NCI-H187 (cell line): ENCODE measurements at places on chromosomes 7 and 10.

DNA sequence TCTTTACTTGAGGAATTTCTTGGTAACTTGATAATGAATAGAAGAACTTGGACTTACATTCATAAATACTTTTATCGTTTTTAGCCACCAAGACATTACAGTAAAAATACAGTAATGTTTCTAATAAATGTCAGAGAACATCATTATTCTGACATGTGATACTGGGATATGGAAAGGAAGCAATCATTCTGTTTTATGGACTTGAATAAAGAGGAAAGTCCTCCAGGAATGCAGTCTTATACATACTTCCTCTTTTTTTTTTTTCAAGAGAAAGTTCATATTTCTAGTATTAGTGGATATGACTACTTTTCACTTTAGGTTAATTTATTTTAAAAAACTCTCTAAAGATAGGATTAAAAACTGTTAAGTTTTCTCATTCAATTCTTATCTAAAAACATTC, 220.0 kb upstream of the SEMA3C start:
- no peak for DNase-seq

DNA sequence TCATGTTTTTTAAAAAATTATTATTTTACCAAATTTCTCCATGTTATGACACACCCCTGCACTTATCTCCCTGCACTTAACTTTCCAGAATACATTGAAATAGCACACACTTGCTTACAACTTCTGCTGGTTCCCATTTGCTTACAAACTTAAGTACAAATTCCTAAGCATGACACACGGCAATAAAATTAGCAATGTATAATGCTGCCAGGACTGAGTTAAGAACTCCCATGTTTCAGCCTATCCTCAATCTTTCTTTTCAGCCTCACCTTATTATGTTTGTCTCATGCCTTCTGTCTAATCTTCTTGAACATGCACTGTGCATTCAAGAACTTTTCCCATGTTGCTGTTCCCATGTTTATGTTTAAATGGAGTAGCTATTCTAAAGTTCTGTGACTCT, 40.8 kb downstream of the PRPS1L1 start:
- DNase-seq, result no peak

DNA sequence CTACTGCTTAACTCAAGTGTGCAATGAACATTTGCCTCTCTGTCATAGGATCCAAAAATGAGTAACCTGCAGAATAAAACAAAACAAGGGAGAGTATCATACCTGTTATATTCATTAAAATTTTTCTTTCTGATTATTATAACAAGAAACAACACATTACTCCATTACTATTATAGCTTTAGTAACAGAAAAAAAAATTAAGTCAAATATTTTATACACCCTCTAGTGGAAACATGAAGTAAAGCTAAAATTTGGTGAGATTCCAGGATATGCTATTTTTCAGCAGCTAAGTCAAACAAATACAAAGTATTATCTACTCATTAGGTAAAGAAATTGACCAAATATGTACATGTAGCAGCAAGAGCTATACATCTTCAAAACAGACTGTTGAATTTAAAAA, 56.3 kb downstream of the PDZD8 start:
- DNase-seq, result no peak

DNA sequence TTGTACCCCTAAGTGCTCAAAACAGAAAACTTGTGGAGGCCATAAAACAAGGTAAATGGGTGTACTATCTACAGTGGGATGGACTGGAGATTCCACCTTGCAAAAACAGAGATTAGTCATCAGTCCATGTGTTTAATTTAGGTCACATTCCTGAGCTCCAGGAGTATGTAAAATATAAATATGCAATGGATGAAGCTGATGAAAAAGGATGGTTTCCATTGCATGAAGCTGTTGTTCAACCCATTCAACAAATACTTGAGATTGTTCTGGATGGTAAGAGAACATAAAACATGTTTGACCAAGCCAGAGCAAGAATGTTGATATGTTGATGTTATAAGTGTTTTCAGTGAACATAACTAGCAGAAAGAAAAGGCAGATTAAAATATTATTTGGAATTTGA, 14.6 kb downstream of the ASB15 start:
- DNase-seq, result no peak

DNA sequence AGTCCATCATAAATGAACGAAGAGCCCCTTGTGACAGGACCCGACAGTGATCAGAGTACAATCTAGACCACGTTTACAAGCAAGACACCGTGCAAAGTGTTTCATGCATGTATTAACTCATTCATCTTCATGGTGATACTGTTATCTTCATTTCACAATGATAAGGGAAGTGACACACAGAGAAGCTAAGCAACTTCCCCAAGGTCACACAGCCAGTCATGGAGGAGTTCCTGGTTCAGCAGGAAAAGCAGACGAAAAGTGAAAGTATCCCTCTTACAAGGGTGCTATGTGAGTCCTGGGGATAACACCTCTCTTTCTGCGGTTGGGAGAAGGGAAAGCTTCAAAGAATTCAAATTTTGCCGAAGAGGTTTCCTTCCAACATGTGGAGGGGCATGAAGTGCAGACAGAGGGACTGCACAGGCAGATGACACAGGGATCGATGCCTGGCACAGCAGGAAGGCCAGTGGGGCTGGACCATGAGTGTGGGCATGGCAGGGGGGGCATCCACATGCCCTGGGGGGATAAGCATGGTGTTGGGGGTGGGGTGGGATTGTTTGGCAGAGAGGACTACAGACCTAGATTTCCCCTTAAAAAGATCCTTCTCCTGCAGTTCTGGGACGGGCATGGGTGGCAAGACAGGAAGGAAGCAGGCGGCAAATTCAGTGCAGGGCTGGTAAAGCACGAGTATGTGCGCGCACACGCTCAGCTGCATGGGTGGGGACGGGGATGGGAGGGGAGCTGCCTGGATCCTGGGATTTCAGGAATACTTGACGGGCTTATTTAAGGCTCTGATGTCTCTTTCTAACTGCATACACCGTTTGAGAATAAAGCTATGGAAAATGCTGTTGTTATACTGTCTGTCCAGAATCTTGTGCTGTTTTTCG, 33.5 kb upstream of the DDC start:
- DNase-seq, result no peak

GRCh38 chr7:4307316-4308204, 374.5 kb upstream of the FOXK1 start:
- no peak for DNase-seq

- no peak for DNase-seq
Measured at GRCh38 chr7:37728747-37729146, 45.2 kb downstream of the GPR141 start.

GRCh38 chr10:113825791-113826190, 28.1 kb downstream of the DCLRE1A start:
- no peak for DNase-seq

DNA sequence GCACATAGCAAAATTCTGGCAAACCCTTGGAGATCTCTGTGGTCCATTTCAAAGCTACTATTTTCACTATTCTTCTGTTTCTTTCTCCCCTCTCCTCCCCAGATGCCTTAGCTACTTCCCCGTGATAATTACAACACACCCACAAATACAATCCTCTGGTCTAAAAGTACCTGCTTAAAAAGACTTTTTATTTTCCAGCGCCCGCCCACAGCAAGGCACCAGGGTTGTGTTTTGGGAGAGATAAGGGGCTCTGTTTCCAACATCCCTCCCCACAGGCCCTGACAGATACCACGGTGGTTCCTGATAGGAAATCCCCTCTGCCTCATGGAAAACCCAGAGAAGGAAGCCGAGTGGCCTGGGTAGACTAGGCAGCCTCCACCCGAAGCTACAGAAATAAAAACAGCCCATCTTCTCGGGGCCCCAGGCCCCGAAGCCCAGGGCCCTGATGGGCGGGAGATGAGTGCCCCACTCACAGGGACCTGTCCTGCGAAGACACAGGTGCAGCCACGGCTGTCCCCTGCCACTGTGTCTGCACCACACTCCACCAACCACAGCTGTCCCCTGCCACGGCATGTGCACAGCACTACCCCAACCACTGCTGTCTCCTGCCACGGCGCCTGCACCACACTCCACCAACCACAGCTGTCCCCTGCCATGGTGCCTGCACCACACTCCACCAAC, 19.7 kb downstream of the CALML5 start:
- DNase-seq, result no peak

GRCh38 chr10:131849591-131850382, 51.0 kb upstream of the PPP2R2D start:
- DNase-seq, result no peak

- no peak for DNase-seq
Measured at GRCh38 chr10:3346851-3347250, 174.3 kb upstream of the PITRM1 start.

DNA sequence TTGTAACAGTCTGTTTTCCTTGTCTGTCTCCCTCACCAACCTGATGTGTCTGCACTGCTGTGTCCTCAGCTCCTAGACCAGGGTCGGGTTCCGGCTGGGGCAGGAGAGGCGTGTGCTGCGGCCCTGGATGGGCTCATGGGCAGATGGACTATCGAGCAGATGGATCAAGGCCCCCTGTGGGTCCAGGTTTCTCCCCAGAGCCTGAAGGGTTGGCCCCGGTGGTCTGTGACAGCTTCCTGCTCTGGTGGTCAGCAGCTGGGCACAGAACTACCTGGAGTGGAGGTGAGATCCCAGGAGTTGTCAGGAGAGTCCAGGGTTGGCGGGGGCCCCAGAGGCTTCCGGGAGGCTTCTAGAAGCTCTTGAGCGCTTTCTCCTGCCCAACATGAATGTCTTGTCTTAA, 75.1 kb downstream of the GRK5 start:
- no peak for DNase-seq

- no peak for DNase-seq
Measured at GRCh38 chr7:24870766-24871165, 109.2 kb downstream of the OSBPL3 start.

- DNase-seq, result no peak
Measured at GRCh38 chr10:124105594-124105993, 12.2 kb upstream of the CHST15 start.

- DNase-seq, result no peak
Measured at GRCh38 chr10:121613456-121613855, 15.2 kb upstream of the FGFR2 start.

DNA sequence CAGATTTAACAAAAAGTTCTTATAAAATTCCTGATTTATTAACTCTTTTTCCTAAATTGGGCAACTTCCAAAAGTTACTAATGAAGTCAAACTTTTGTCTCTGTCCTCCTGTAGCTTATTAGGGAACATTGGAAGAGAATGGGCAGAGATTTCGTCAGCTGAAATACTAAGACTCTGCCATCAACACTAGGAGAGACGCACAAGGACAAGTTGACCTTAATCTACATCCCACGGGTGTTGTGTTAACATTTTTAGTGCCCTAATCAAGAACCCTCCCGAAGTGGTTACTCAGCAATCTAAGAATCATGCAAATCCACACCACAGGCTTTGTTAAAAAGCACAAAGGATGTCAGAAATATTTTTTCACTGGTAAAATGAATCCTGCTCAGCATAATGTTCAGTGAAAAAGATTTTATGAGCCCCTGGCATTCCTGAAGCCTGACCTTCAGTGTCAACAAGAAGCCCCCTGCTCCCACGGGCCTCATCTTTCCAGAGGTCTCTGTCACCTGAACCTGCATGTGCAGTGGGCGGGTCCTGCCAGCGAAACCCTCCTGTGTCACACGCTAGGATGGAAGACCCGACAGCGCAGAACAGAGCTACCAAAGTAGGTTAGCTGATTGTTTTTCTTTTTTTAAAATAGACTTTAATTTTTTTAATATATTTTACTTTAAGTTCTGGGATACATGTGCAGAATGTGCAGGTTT, 70.6 kb upstream of the AKR1E2 start:
- DNase-seq, result no peak

DNA sequence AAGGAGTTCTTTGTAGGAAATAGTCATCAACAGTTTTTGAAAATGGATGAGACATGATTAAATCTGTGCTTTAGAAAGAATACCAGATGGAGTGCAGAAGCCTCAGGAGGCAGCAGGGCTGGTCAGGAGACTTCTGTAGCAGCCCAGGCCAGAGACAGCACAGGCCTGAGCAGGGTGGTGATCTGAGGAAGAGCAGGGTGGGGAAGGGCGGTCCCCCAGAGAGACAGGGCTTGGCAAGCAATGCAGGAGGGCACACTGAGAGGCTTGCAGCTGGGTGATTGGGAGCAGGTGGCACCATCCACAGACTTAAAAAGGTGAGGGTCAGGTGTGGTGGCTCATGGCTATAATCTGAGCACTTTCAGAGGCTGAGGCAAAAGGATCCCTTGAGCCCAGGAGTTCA, 4.3 kb upstream of the SMKR1 start:
- DNase-seq, result no peak

DNA sequence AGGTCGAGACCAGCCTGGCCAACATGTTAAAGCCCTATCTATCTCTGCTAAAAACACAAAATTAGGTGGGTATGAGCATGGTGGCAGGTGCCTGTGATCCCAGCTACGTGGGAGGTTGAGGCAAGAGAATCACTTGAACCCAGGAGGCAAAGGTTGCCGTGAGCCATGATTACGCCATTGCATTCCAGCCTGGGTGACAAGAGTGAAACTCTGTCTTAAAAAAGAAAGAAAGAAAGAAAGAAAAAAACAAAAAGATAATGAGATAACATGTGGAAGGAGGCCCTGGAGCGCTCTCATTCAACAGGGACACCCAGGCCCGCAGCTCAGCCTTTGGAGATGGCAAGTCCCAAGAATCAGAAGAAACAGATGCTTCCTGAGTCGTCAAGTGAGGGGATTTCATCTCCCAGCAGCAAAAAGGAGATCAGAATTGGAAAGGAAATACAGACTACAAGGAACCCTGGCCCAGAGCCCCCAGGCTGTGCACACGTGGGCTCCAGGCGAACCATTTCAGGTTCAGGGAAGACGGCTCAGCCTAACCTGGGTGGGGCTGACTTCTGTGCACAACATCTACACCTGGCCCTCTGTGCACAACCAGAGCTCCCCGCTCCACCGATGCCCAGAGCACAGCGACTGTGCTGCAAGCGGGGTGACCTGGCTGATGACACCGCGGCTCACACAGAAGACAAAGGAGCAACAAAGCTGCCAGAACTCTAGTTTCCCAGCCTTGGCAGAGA, 33.3 kb downstream of the GNA12 start:
- no peak for DNase-seq

GRCh38 chr10:52609626-52610240, 162.9 kb downstream of the MBL2 start:
- DNase-seq, result no peak

GRCh38 chr10:10811562-10811961, 206.1 kb upstream of the CELF2 start:
- DNase-seq, result no peak

- DNase-seq, result no peak
Measured at GRCh38 chr10:52950578-52950977, 178.0 kb upstream of the MBL2 start.

DNA sequence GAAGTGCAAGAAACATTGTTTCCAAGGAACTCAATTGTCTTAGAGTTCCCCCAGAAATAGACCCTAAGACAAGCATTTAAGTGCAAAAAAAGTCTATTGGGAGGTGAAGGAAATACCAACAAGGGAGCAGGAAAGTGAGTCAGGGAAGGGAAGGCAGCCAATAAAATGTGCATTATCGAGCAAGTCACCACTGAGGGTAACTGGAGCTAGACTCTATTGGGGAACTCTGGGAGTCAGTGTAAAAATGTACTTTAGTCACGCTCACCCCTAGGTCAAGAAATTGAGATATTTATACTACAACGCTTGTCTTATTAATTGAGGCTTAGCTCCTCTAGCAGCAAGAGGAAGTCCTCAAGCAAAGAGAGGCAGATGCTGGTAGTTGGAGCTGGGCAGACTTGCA, 137.7 kb downstream of the RTKN2 start:
- no peak for DNase-seq

GRCh38 chr7:3210531-3210930, 90.5 kb upstream of the SDK1 start:
- DNase-seq, result no peak

GRCh38 chr10:67612577-67613537, 83.1 kb downstream of the CTNNA3 start:
- DNase-seq, result no peak

GRCh38 chr10:102492983-102493382, 9.5 kb downstream of the ACTR1A start:
- DNase-seq, result no peak

GRCh38 chr7:124514471-124514870, 251.1 kb downstream of the GPR37 start:
- DNase-seq, result no peak
